Cardiac septum (tissue), 1 donor: ENCODE measurements at places on chromosomes 1 and 21. TPM values are rescaled to one million over a fixed set of nuclear protein-coding genes. Genes with fewer than 3 reads are reported as not detected.

The VSIG8 gene
- total RNA-seq: not detected

The KRTAP13-4 gene
- not detected for total RNA-seq

The TSPAN1 gene
- total RNA-seq: 3.0 TPM

The MATN1 gene
- total RNA-seq: not detected

The SPATA21 gene
- total RNA-seq: not detected
